DMS 273 treated with DMSO at 0.1 percent for 48 hours (cell line): ENCODE measurements at places on chromosomes 4 and X.

DNA sequence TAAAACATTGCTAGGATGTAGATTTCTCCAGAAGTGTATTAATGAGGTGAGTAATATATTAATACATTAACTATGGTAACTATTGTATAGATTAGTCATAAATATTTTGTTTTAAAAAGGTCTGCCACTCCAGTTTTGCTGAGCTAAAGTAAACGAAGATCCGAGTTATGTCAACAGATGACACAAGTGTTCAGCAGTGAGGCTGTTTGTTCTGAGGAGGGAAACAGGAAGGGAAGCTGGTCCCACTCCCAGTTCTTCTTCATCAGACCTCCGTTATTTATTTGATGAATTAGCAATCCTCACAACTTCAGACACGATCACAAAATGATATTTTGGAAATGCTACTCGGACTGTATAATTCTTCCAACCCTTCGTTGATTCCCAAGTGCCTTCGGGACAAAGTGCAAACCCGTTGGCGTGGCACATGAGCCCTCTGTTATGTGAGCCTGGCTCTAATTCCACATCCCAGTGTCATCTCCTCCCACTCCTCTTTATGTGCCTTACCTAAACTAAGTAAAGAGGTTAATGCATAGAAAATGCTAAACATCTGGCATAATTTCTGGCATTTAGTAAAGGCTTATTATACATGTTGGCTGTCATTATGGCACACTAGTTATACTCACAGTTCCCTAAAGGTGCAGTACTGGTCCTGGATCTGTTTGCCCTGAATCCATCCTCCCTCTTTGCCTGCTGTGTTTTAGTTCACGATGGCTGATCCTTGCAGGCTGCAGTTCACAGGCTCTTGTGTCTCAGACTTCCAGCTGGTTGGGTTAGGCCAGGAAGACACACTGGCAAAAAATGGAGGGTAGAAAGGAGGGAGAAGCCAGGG is 190.6 kb upstream of the LNX1 start:
- no peak for DNase-seq

DNA sequence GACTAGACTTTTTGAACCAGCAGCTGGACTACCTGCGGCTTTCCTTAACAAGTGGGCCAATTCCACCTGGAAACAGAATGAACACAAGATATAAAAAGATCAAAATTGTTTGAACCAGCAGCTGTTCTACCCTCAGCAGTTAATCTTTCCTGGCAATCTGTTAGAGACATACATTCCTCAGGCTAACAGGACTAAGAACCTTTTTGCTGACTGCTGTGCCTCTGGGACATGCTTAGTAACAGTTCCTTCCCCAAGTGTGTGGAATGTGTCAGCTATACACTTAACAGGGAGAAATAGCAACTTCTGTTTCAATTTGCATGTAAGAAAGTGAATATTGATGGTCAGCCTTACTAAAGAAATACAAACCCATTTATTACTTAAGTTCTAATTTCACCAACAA is 554.4 kb downstream of the ARAP2 start:
- DNase-seq, result peak; percentile 1

GRCh38 chr4:56315041-56315440 is 72.2 kb downstream of the AASDH start:
- no peak for DNase-seq

- DNase-seq, result no peak
Measured at GRCh38 chr4:8703857-8704495, 111.4 kb downstream of the CPZ start.

- DNase-seq, result no peak
Measured at GRCh38 chrX:109732017-109732801, 848 bp downstream of the ACSL4 start.

GRCh38 chr4:16686195-16686594 is 212.2 kb downstream of the LDB2 start:
- no peak for DNase-seq

- no peak for DNase-seq
Measured at GRCh38 chr4:148575577-148575976, 133.4 kb upstream of the NR3C2 start.

DNA sequence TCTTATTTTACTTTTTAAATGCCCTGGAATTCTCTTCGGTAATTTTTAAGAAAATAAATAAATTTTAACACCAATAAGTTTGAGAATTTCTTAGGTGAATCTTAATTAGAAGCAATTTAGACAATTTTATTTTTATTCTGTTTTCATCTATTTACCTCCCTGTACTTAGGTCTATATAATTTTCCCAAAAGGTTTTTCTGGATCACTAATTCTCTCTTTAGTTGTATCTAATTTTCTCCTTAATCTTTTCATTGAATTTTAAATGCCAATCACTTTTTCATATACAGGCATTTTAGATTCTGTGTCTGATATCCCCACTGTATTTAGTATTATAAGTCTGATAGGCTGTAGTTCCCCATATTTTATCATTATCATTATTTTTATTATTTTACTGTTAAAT is 845.3 kb downstream of the TRIML1 start:
- DNase-seq, result no peak

GRCh38 chr4:721261-722168 is 15.9 kb downstream of the PCGF3 start:
- no peak for DNase-seq

DNA sequence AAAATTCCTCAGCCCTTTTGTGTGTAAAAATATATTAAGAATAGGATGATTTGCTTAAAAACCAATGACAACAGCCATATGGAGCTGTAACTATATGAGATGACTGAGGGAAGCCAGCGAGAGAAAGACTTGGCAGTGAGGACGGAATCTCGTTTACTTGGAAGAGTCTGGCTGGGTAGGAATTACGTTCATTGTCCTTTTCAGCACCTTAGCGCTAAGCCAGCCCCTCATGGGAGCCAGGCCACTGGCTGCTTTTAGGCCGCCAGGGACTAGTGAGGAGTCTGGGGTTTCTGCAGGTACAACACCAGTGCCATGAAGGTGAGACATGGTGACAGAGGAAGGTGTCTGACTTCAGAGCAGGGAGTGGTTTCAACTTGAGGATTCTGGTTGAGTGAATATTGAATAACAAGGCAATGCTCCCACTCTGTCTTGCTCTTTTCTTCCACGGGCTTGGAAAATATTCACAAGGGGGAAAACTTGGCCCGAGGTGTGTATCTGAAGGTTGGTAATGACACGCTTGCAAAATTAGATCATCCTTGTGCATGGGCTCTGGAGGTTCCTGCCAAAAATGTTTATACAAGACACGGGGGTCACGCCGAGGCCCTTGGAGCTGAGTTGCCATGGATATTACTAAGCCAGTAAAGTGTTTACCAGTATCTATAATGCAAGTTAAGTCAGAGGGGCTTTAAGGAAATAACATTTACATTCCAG is 17.4 kb downstream of the KLF3 start:
- no peak for DNase-seq

DNA sequence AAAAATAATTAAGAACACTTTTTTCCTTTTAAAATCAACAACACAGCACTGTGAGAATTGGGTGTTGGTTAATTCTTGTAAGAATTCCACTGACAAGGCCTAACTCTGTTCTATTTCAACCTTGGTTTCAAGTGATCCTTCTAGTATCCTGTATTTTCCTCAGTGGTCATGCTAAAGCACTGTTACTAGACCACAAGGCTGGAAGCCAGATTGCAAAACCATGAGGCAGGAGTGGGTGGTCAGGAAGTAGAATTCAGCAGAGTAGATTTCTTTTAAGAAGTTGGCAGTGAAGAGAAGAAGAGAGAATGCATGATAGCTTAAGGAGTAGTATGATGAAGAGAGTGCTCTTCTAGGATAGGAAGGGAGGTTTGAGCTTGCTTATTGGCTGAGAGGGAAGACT is 71.6 kb upstream of the LEF1 start:
- DNase-seq, result no peak
